Activated T-helper 1 cell treated with anti-CD3 and anti-CD28 coated beads, Interleukin-12 subunit alpha, Interleukin-12 subunit beta, Interleukin-2, Interleukin-4 antibody, amounts not matched to agents 30 ng/mL and 10 ng/mL and 1 ng/mL, durations not matched to agents 14 hours and 24 hours and 36 hours (primary cell): ENCODE measurements at places on chromosomes 3 and 15. TPM values are rescaled to one million over a fixed set of nuclear protein-coding genes. Genes with fewer than 3 reads are reported as not detected.

- no peaks in the 10 kb centered on the region for H3K4me1 ChIP-seq
- no peak overlapping the region for H3K27ac ChIP-seq
- H3K36me3 ChIP-seq, result peaks cover 2% of the 10 kb centered on the region
Measured at GRCh38 chr3:108380128-108380795, 83.9 kb downstream of the HHLA2 start.

- H3K36me3 ChIP-seq, result no peaks in the 10 kb centered on the region
- no peak overlapping the region for H3K4me3 ChIP-seq
- peaks cover 2% of the 10 kb centered on the region for H3K27me3 ChIP-seq
- no peak for DNase-seq
- H3K27ac ChIP-seq, result no peak overlapping the region
- no peaks in the 10 kb centered on the region for H3K4me1 ChIP-seq
Measured at GRCh38 chr3:127406309-127407025, 118.6 kb upstream of the PRR20G start.

- no peak for DNase-seq
- no peaks in the 10 kb centered on the region for H3K36me3 ChIP-seq
- H3K27me3 ChIP-seq, result no peaks in the 10 kb centered on the region
- no peak overlapping the region for H3K4me3 ChIP-seq
- no peak overlapping the region for H3K27ac ChIP-seq
Measured at GRCh38 chr3:152823781-152824180, 11.2 kb upstream of the P2RY1 start.

DNA sequence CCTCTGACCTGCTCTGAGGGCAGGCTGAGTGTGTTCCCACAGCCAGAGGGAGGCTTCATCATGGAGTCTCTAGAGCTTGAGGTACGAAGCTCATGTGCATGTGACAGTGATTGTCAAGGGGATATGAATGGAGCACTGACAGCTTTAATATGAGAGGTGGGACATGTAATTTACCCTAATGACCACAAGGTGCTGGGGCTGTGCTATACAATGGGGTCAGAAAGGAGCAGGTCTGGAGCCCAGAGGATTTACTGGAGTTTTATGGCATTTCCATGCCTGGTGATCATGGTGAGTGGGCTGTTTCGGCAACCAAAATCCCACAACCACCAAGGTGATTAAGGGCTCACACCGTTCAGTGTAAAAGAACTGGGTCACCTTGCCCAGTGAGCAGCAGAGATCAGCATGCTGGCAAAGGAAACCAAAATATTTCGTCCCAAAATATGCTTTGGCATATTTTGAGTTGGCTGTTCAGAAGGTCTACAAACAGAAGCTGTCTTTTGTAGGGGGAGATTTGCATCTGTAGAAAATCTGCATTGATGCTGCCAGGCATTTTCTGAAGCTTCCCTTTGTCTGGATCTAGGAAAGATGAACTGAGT is 40.1 kb upstream of the RASGRF1 start:
- no peak overlapping the region for H3K27ac ChIP-seq
- H3K36me3 ChIP-seq, result no peaks in the 10 kb centered on the region
- no peaks in the 10 kb centered on the region for H3K4me1 ChIP-seq
- no peak overlapping the region for H3K4me3 ChIP-seq
- no peak for DNase-seq

The STRC gene
- total RNA-seq, result 0.23 and 0.32 TPM in 2 replicates

- no peak overlapping the region for H3K4me3 ChIP-seq
- no peaks in the 10 kb centered on the region for H3K4me1 ChIP-seq
Measured at GRCh38 chr3:122948408-122948807, 79.2 kb downstream of the SEMA5B start.

DNA sequence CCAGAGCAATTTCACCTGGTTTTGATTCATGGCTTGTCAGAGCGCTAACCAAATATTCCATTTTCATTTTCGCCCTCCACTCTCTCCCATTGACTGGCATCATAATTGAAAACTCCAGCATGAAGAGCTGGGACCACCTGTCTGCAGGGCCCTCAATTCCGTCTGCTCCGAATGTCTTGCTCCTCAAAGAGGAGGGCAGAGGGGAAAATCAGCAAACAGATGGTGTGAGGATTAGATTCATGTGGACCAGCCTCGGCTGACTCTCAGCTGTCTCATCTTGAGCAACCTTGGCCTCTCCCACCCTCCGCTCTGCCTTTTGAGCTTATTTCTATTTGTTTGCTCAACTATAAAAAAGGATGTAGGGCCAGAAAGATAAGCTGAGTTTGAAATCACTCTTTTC is 512.2 kb upstream of the PPP2R3A start:
- H3K4me3 ChIP-seq, result no peak overlapping the region
- DNase-seq, result no peak
- no peaks in the 10 kb centered on the region for H3K4me1 ChIP-seq

DNA sequence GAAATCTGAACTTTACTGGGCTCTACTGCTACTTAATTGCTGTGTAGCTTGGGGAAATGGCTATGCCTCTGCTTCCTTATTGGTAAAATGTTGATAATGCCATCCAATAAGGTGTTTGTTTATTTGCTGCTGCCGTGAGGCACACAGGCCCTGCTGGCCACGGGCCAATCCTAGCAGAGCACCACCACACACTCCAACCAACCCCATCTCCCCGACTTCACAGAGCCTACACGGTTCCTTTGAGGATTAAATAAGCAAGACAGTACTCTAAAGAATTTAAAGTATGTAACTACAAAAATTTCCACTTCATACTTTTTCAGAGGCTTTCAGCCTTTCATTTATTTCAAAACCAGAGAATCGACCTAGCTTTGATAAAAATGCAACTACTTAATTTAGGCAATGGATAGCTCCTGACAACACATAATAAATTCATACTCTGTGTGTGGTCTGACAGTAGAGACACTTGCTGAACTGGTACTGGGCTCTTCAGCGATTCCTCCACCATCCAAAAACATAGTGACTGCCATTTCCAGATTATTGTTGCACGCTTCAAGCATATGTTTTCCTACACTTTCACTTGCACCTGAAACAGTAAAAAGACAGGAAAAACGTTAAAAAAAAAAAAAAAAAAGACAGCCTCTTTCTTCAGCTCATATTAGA is 25.3 kb downstream of the UBXN7 start:
- no peak for DNase-seq
- peaks cover 23% of the 10 kb centered on the region for H3K36me3 ChIP-seq
- H3K27ac ChIP-seq, result no peak overlapping the region

The GPR149 gene
- not detected in 2 replicates for total RNA-seq

- H3K27ac ChIP-seq, result no peak overlapping the region
- no peak overlapping the region for H3K4me3 ChIP-seq
- no peaks in the 10 kb centered on the region for H3K4me1 ChIP-seq
- no peaks in the 10 kb centered on the region for H3K27me3 ChIP-seq
- DNase-seq, result no peak
Measured at GRCh38 chr3:118729546-118729945, 305.1 kb downstream of the IGSF11 start.

The SERINC4 gene
- 0.39 and 0.41 TPM in 2 replicates for total RNA-seq

DNA sequence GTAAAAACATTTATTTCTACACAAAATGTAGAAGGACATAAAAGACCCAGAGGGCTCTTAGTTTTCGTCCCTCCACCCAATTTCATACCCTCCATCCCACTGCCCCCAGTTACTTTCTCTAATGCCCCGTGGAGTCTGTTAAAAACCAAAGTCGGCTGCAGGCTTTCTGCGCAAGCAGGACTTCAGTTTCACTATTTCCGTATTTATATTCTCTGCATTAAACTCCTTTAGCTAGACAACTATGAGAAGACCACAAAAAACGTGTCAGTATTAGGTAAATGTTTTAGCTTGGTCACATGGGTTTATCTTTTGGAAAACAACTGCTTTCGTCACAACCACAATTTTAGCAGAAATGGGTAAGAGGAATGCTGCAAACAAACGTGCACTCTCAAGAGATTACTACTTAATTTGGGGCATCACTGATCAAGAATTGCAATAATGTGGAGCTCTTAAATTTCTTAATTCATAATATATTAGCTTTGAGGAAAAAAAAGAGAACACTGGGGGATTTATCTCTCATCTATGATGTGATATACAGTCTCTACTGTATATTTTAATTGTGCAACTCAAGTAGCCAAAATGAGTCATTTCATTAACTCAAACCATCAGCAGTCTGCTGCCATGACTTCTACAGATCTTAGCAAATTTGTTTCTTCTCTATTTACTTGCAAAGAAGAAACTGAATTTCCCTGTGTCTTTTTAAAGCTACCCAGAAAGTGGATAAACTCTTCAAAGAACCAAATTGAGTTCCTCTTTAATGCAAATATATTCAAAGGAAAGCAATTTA is 740 bp upstream of the NSMCE3 start:
- peaks cover 4% of the 10 kb centered on the region for H3K36me3 ChIP-seq
- H3K27ac ChIP-seq, result peak overlapping the region; percentile 98
- peak; percentile 2 for DNase-seq
- H3K4me3 ChIP-seq, result peak overlapping the region; percentile 89
